Activated naive CD4-positive, alpha-beta T cell treated with Interleukin-2 at 50 U/mL for 16 hours (primary cell): ENCODE measurements at places on chromosomes 2 and 18.

DNA sequence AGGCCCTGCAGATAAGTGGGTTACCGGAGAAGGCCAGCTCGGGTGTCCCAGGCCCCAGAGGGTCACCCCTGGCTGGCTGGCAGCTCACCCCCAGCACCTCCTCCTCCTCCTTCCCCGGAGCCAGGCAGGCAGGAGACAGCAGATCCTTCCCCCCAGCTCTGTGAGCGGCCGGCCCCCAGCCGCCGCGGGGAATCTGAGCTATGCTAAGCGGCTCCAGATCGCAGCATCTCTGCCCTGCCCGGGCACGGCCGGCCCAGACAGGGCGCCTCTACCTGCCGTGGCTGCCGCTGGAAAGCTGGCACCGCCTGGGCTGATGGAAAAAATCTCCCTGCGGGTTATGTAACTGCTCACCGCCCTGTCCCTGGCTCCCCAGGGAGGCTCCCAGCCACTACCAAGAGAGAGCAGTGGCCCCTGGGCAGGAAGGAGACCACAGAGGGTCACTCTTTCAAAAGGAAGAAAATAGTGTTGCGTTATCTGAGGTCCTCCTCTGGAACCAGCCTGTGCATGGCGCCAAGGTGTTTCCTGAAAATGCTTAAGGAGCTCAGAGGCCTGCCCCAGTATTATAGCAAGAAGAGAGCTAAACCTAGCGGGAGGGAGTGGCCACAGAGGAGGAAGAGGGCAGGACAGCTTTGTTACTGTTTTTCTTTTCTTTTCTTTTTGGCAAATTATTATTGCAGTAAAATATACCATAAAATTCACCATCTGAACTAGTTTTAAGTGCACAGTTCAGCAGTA, 179.0 kb downstream of the SMAD7 start:
- no peak for DNase-seq

- DNase-seq, result no peak
These were observed 90.3 kb downstream of the TMEM163 start for GRCh38 chr2:134628453-134628852.

GRCh38 chr2:208240619-208241209, 14.2 kb downstream of the IDH1 start:
- no peak for DNase-seq

DNA sequence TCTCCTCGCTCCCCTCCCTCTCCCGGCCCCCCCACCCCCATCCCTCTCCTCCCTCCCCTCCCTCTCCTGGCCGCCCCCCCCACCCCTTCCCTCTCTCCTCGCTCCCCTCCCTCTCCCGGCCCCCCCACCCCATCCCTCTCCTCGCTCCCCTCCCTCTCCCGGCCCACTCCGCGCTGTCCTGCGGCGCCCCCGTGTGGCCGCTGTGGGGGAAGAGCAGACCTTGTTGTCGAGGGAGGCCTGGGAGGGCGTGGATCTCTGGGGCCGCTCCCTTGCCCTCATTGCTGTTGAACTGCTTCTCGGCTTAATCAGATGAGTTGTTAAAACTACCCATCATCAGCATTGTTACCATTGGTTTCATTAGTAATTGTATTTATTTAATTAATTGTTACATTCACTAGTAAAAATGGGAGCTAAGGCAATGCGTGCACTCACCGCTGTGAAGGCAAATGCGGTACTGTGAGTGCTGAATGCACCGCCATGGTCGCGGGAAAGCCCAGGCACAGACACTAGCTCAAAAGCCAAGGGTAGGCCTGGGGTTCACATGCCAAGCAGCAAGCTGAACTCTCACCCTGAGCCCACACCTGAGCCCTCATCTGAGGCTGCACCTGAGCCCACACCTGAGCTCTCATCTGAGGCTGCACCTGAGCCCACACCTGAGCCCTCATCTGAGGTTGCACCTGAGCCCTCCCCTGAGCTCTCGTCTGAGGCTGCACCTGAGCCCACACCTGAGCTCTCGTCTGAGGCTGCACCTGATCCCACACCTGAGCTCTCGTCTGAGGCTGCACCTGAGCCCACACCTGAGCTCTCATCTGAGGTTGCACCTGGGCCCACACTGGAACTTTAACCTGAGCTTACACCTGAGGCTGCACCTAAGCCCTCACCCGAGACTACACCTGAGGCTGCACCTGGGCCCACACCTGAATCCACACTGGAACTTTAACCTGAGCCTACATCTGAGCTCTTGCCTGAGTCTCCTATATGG, 8.8 kb downstream of the RTP5 start:
- DNase-seq, result peak; percentile 80

DNA sequence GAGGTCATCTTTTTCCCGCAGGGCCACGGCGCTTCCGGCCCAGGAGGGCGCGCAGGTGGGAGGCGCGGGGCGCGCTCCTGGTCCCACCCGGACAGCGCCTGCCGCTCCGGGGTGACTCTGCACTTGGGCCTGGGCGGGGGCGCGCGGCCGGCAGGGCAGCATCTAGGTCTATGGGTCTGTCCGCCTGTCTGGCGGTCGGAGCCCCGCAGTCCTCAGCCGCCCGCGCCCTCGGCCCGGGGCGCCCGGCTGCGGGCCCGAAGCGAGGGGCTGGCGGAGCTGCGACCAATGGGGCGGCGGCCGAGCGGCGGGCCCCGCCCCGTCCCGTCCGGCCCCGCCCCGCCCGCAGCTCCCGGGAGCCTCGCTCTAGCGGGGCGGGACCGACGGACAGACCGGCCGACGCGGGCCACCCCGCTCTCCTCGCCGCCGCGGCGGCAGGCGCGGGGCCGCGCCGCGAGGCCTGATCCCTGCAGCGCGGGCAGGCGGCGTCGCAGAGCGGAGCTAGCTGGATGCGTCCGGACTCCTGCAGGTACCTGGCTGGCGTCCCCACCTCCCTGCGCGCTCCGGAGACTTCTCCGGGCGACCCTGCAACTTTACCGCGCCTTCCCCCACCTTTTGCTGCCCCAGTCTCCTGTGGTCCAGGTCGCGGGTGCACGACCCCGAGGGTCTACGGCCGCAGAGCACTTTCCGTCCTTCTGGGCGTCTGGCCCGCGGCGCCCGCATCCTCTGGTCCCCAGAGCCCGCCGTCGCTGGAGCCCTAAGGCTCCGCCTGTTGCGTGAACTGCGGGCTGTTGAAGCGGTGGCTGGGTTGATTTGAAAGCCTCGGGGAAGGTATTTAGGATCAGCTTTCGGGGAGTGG, at the start of gene KCNS3:
KCNS3 (plus strand) TSS at position 387 of the 856 bp plus-strand sequence. CDS start 52,342 bp downstream, outside the sequence.
- DNase-seq, result no peak

GRCh38 chr2:103739186-103739585, 977.4 kb downstream of the TMEM182 start:
- DNase-seq, result no peak

DNA sequence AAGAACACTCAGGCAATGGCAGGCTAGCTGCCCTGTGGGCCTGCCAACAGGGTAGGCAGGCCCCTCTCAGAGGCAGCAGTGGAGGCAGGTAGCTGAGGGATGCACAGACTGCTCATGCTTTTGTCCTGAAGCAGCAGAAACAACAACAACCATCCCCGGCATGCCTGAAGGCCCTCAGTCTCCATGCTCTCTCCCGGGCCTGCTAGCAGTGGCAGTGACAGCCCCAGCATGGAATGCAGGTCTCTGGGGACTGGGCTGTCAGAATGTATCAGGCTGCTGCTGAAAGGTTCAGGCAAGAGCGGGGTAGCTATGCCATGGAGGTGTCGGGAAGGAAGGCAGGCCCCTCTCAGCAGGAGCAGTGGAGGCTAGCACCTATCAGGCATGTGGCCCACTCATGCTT, 209.8 kb downstream of the KCNJ3 start:
- no peak for DNase-seq

DNA sequence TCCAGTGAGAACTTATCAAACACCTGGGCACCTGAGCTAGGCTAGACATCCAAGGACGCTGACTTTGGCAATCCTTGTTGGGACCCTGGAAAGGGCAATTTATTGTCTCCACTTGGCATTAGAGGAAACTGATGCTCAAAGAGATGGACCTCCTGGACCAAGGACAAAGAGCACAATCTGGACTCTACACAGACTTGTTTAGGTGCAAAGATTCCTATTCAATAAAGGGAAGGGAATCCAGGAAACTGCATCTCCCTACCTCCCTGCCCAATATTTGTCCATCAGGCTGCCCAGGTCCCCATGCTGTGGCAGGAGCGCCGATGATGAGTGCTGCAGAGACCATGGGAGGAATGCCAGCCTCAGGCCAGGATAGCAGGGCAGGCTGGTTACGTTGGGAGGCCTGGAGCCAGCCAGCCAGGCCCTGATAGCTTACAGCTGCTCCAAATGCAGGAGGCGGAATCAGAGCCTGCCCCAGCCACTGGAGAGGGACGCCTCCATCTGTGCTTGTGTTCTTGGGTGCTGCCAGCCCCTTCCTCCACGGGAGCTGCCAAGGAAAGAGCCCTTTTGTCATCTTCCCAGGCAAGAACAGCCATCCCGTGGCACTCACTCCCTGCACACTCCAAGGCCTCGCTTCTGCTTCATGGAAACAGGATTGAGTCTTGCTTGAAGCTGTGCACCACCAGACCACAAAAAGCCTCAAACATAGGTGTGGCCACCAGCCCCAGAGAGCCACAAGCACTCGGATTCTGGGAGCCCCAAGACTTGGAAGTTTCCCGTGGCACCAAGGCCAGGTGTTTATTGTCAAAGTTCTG, 60.0 kb downstream of the HS1BP3 start:
- no peak for DNase-seq

DNA sequence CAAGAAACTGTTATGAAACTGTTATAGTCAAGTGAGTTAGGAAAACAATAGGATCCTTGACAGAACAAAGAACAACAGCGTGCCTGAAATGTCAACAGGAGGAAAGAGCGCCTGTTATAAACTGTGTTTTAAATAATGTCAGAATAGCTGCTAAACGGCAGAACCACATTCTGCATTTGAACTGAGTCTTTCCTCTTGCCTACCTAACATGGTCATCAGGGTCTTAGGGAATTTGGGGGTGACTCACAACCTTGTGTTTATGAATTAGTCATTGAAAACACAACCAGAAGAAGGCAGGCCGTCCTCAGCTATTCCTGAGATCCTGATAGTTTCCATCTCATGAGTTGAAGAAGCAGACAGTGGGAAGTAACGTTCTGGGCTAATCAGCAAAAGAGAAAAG, 222.0 kb upstream of the FN1 start:
- DNase-seq, result no peak

DNA sequence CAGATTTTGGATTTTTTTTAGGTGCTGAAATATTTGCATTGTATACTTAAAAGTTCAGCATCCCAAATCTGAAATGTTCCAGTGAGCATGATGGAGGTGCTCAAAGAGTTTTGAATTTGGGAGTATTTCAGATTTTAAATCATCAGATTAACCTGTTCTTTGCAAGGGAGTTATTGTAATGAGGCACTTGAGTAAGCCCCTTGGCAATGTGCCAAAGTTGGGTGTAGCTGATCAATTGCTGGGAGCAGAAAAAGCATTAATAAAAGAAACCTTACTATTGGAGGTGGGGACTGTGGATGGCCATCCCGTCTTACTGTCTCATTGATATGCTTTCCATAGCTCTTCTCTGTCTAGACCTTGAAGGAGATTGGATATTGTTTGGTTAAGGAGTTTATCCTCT, 28.3 kb downstream of the MALT1 start:
- DNase-seq, result no peak

DNA sequence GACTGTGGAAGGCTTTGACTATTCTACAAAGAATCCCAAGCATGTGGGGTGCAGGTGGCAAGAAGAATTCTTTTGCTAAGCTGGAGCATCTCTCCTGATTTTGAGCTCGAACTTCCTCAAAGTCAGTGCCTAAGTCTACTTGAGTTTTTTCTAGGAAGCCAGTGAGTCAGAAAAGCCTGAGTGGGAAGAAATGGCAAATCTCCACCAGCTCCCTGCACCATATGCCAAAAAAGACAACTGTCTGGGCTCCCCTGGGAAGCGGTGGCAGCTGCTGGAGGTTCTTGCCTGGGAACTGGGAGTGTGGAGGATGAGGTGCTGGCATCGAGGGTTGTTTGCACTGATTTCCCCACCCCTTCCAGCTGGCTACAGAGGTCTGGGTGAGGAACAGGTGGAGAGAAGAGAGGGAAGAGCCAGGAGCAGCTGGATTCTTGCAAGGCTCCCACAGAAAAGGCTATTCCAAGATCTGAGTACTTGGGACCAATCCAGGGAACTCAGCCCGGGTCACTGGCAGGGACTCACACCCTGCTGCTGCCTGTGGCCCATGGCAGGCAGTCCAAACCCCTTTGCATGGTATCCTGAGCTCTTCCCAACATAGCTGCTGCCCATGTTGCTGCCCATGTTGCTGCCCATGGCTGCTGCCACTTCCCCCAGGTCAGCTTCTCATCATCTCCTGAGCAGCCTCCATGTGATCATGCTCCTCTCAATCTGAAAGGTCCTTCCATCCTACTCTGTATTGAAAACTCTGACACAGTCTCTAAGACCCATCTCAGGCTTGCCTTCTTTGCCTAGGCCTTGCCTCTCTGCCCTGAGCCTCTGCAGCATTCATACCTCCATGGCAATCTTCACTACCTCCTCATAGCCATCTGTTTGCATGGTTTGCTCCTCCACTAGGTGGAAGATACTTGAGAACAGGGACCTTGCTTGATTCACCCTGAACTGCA, 128.3 kb upstream of the SPATS2L start:
- DNase-seq, result no peak

DNA sequence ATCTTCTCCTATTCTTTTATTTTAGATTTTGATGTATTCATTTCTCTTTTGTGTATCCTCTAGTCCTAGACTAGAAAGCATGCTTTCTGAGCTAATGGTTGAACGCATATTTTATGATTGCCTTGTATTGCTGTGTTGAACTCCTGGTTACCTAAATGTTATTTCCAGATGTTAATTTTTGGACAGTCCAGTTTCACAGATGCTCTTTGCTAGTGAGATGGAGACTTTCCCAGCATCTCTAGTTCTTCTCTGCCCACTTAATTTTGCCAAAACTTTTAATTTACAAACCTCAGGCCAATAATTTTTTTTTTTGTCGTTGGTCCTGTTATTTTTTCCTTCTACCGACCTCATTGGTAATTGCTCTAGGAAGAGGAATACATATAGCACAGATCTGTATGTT, 153.2 kb downstream of the HAUS1 start:
- no peak for DNase-seq

GRCh38 chr2:181058378-181059269, 78.2 kb downstream of the UBE2E3 start:
- peak; percentile 17 for DNase-seq
